Ureter (tissue), 1 donor: ENCODE measurements at places on chromosomes 2 and 18. TPM values are rescaled to one million over a fixed set of nuclear protein-coding genes. Genes with fewer than 3 reads are reported as not detected.

DNA sequence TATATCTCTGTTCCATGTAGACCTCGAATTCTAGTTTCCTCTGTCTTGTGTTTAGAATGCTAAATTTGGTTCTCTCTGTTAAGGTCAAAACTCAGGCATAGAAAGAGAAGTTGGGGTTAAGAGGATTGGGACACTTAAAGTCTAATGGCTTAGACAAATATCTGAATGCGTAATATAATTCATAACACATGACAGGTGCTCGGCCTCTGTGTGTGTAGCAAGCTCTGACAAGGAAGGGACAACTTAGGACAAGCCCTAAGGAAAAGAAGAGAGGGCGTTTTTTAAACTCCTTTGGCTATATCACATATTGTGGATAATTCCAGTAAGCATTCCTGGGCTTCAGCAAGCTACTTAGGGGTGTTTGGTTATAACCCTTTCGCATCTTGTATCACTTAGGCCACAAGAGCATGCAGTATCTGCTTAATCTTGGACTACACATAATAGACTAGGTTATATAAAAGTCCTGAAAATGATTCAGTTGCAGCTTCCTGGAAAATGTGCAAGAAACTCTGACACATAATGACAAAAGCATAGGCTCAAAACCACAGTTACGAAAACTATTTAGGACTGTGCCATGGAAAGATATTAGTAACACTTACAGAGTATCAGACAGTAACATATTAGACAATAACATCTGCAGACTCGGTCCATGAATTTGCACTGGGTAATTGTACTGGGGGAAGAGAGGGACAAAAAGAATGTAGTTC is 16.1 kb upstream of the CREB1 start:
- DNase-seq: no peak

- no peak for DNase-seq
These were observed 86.9 kb downstream of the RAPGEF4 start for GRCh38 chr2:172822585-172822984.

Gene MAP2
- 3.0 TPM for total RNA-seq

Gene ACVR2A
- total RNA-seq: 32.7 TPM

DNA sequence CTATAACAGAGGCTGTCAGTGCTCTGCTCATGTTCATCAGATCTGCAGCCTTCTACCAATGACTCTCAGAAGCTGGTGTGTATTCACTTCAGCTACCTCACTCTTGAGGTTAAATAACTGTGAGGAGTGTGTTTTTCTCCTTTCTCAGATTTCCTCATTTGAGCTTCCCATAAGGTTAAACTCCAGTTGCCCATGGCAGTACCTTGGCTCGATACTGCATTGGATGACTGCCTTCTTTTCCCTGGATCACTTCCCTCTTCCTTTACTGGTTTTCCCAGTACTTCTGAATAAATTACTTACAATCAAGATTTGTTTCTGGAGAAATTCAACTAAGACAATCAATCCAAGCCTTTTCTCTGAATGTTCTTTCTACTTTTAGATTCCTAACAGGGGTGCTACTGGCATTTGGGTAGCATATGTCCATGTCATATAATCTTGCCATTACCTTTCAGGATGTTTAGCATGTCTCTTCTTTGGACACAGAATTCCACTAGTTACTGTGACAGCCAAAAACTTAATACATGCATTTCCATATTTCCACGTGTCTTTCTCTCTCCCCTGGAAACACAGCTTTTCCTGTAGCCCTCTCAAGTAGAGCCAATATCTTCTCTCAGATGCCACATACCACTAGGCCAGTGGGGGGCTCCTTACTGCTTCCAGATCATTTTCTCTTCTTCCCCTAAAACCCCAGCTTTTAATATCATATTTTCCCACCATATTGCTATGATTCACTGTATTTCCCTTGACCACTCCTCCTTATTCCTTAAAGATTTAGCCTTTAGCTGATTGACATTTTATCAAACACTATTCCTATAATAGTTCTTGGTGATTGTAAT is 15.0 kb upstream of the SPOPL start:
- no peak for DNase-seq

DNA sequence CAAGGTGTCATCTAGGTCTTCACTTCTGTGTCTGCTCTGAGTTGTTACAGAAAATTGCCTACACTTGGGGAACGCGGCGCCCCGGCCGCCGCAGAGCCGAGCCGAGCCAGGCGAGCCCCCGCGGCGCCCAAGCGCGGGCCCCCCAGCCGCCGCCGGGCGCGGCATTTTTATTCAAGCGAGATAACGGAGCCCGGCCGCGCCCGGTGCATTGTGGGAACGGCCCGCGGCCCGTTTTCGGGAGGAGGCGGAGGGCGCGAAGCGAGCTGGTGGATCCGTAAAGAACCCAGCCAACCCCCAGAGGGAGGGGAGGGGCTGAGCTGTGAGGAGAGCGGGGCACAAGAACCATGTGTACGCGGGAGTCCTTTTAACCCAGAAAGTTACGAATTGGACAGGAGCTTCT is 191.8 kb downstream of the FTCDNL1 start:
- DNase-seq: no peak

DNA sequence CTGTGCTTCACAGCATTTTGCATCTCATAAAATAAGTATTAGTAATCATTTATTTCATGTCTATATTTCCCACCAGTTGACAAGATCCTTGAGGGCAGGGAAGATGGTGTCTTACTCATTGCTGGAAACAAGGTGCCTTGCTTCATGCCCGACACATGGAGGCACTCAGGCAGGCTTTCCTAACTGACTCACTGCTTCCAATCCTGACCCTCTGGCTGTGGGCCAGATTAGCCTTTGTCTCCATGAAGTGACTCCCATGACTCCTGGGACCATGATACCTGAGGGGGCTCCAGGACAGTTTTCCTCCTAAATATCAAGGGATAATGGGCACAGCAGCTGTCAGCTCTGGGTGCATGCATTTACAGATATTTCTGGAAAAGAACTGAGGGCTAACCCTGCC is 275.1 kb downstream of the AGPS start:
- no peak for DNase-seq

- no peak for DNase-seq
These were observed 1.8 kb downstream of the DPP4 start for GRCh38 chr2:162072181-162072702.

GRCh38 chr18:3472681-3473544 is 22.9 kb downstream of the TGIF1 start:
- DNase-seq: no peak
